ENCODE measurements at places on chromosomes 4 and X.

GRCh38 chrX:110955706-110956105, 140.3 kb upstream of the PAK3 start:
- DNase-seq, result no peak

- no peak for DNase-seq
Measured at GRCh38 chrX:6134255-6134654, 94.4 kb downstream of the NLGN4X start.

DNA sequence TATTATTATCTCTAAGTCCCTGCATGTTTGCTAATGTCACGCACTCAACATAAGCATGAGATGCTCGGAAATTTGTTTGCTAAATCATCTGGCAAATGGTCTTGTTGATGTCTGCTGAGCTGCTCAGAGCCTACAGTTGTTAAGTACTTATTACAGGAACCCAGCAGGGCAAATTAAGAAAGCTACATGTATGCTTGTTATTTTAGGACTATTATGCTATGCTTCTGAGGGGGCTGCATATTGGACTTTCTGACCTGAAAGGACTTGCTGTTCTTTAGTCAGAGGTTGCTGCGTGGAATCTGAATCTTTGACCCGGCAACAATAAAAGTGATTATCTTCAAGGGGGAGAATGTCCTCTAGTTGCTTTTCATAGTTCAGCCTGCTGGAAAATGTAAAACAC, 36.3 kb upstream of the TENM3 start:
- DNase-seq, result no peak

DNA sequence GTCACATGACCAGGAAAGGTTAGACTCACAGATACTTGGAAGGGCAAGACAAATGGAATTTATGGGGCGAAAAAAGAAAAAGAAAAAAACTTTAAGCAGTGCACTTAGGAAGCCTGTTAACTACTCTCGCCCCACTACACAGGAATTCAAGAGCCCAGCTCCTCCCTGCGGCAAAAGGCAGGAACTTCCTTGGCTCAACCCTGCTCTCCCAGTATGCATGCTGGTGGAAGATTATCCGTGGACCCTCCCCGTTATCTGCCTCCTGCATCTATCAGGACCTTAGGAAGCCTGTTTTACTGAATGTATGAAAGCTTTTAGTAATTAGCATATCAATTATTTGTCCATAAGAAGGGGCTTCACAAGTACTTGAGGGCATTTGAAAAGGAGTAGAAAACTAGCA, 40.1 kb upstream of the RPA4 start:
- DNase-seq, result no peak

- no peak for DNase-seq
Measured at GRCh38 chrX:48794340-48794910, 7.4 kb upstream of the HDAC6 start.

- no peak for DNase-seq
Measured at GRCh38 chr4:186021461-186022167, 47.3 kb upstream of the TLR3 start.

GRCh38 chr4:22021106-22021505, 72.5 kb upstream of the KCNIP4 start:
- no peak for DNase-seq

GRCh38 chr4:132015321-132015720, 1133.8 kb upstream of the PCDH10 start:
- no peak for DNase-seq

- DNase-seq, result no peak
Measured at GRCh38 chr4:8525383-8526120, 54.6 kb upstream of the GPR78 start.

DNA sequence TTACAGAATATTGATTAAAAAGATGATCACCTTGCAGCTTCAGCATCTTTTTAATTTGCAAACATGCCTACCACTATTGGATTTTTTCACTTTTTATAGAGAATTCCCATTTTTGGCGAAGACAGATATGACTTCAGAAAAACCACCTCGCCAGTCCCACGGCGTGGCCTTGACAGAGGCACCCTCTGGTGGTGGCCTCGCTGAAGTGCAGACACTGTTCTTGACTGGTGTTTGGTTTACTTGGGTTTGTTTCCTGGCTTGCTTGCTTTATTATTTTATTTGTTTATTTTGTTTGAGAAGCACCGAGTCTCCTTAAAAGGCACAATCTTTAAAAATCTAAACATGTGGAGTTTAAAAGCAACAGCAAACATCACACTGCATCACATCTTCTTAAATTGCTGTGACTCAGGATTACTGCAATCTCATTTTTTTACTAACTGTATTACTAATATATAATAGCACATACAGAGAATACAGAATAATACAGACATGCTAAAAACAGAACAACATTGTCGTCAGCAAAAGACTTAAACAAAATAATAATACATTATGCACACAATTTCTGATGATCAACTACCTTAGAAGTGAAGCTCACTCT, 13.1 kb upstream of the AMTN start:
- DNase-seq, result peak; percentile 26

DNA sequence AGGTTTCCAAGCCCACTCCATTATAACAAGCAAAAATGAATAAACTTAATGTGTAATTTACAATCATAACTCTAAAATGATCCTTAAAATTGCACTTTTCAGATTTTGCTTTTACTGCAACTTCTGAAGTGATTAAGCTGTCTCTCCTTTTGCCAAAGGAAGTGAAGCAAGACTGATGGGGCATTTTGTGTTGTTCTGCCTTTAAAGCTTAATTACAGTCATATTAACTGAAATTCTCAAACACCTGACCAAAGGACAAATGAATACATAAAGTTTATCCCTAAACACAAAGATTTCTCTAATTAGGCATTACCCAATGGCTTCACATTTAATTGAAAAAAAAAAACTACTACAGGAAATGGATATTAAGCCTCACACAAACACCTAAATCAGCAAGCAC, 101.8 kb downstream of the ATP11C start:
- no peak for DNase-seq

DNA sequence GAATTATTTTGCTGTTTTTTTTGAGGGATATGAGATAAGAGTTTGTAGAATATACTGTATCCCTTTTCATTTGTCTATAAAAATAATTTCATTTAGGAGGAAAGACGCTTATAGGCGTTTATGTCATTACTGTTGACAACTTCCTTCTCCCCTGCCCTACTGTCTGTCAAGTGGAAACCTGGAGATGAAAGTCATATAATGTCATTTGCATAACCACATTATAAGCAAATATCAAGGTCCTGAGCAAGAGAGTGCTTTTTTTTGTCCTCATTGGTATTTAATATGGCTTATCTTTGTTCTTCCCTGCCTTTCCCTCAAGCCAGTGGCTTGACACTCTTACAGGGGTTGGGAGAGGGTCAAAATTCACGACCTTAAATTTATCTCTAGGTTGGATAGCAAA, 55.8 kb downstream of the LRP2BP start:
- DNase-seq, result no peak

- DNase-seq, result no peak
Measured at GRCh38 chr4:79257953-79258613, 67.8 kb downstream of the NAA11 start.

GRCh38 chr4:26039639-26040359, 125.8 kb downstream of the SMIM20 start:
- DNase-seq, result no peak

- DNase-seq, result no peak
Measured at GRCh38 chr4:69735119-69735518, 25.3 kb downstream of the SULT1B1 start.

- no peak for DNase-seq
Measured at GRCh38 chrX:8738588-8739189, 6.8 kb upstream of the ANOS1 start.

GRCh38 chrX:47539860-47540259, 21.1 kb upstream of the ARAF start:
- no peak for DNase-seq

GRCh38 chr4:6278801-6279197, 9.1 kb downstream of the WFS1 start:
- DNase-seq, result no peak

Data from CD4-positive, alpha-beta T cell treated with Interleukin-6 at 100 ng/mL for 8 hours (primary cell).